ENCODE measurements at places on chromosomes 2 and 18. TPM values are rescaled to one million over a fixed set of nuclear protein-coding genes. Genes with fewer than 3 reads are reported as not detected.

The DQX1 gene
- 0.05 TPM for total RNA-seq

The KLHL30 gene
- 0.17 TPM for total RNA-seq

The ATF2 gene
- 18.4 TPM for total RNA-seq

The COL3A1 gene
- 0.15 TPM for total RNA-seq
